ENCODE measurements at places on chromosomes 3 and 15. TPM values are rescaled to one million over a fixed set of nuclear protein-coding genes. Genes with fewer than 3 reads are reported as not detected.

GRCh38 chr3:104738271-104738670 is 628.4 kb upstream of the ALCAM start:
- H3K27me3 ChIP-seq = no peaks in the 10 kb centered on the region
- no peaks in the 10 kb centered on the region for H3K4me1 ChIP-seq
- no peak overlapping the region for H3K4me3 ChIP-seq
- DNase-seq = peak; percentile 14
- H3K36me3 ChIP-seq = no peaks in the 10 kb centered on the region

DNA sequence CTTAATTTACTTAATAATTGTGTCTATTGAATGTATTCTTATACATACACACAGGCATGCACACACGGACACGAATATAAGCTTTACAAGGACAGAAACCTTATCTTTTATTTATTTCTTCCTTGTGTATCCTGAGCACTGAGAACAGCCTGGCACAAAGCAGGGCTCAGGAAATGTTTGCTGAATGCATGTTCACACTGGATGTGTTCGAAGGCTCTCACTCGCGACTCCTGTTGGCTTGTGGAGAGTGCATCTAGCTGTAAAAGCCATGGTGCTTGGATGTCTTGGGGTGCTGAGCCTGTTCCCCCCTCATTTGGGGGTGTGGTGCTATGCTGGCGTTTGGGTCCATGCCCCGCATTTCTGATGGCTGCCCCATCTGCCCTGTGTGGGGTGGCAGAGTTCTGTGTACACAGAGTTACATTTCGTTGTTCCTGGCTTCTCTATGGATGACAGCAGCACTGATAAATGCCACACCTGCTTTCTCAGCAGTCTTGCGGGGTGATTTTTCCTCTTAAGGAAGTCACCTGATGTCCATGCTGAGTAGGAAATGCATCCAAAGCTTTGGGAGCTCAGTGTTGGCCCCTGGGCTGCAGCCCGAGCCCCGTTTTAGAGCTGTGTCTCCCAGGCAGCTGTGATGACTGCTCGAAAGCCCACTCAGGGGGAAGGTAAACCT is 148.5 kb downstream of the IGF1R start:
- no peaks in the 10 kb centered on the region for H3K36me3 ChIP-seq
- H3K4me1 ChIP-seq = peaks cover 93% of the 10 kb centered on the region
- H3K27me3 ChIP-seq = no peaks in the 10 kb centered on the region
- DNase-seq = peak; percentile 45

GRCh38 chr3:73459711-73460110 is 165.0 kb downstream of the PDZRN3 start:
- no peaks in the 10 kb centered on the region for H3K4me1 ChIP-seq
- no peak overlapping the region for H3K4me3 ChIP-seq
- H3K36me3 ChIP-seq = no peaks in the 10 kb centered on the region
- H3K27ac ChIP-seq = no peak overlapping the region
- no peak for DNase-seq
- H3K27me3 ChIP-seq = no peaks in the 10 kb centered on the region

GRCh38 chr15:92123962-92124656 is 269.6 kb upstream of the ST8SIA2 start:
- no peak overlapping the region for H3K4me3 ChIP-seq
- no peaks in the 10 kb centered on the region for H3K4me1 ChIP-seq
- peaks cover 60% of the 10 kb centered on the region for H3K36me3 ChIP-seq
- no peaks in the 10 kb centered on the region for H3K27me3 ChIP-seq
- DNase-seq = no peak

DNA sequence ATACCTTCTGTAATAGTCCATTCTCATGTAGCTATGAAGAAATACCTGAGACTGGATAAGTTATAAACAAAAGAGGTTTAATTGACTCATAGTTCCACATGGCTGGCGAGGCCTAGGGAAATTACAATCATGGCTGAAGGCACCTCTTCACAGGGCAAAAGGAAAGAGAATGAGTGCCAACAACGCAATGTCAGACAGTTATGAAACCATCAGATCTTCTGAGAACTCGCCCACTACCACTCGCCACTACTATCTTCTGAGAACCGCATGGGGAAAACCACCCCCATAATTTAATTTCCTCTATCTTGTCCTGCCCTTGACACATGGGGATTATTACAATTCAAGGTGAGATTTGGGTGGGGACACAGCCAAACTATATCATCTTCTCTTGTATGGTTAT is 406.8 kb upstream of the CBLB start:
- H3K27me3 ChIP-seq = no peaks in the 10 kb centered on the region
- no peak overlapping the region for H3K27ac ChIP-seq
- H3K36me3 ChIP-seq = no peaks in the 10 kb centered on the region
- H3K4me3 ChIP-seq = no peak overlapping the region

GRCh38 chr3:173733029-173733652 is 335.6 kb downstream of the NLGN1 start:
- DNase-seq = peak; percentile 51
- no peaks in the 10 kb centered on the region for H3K4me1 ChIP-seq
- H3K36me3 ChIP-seq = no peaks in the 10 kb centered on the region
- no peaks in the 10 kb centered on the region for H3K27me3 ChIP-seq
- no peak overlapping the region for H3K4me3 ChIP-seq
- no peak overlapping the region for H3K27ac ChIP-seq

Gene TRH
- total RNA-seq = not detected

Gene UBL7
- total RNA-seq = 72.6 TPM

Gene TFG
- 39.7 TPM for total RNA-seq

Gene RASL12
- 9.6 TPM for total RNA-seq

All from stomach (tissue), 19 donors.